ENCODE measurements at places on chromosomes 1 and 21.

DNA sequence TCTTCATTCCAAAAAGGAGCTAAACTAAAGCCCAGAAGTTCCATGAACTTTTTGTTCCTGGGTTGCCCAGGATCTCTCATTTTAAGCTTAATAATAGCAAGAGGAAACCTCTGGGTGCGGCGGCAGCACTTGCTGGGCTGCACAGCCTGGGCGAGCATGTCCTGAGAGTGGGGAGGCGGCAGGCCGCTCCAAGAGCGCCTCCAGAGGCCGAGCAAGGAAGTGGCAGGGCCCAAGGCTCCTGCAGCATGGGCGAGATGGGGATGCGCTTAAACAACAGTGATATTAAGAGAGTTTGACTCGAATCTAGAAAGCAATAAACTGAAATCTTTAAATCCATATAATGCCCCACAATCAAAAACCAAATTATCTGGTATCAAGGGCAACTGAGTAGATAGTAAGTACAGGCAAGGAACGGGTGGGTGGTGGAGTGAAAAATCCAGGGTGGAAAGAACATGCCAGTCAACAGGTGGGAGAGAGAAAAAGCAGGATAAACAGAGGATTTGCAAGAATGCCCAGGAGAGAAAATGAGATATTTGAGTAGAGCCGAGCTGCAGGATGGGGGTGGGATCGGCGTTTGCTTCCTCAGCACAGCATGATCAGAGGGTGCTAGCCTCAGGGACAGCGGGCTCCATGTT, 14.1 kb upstream of the TNR start:
- DNase-seq, result peak; percentile 36

GRCh38 chr1:52552236-52552504, 722 bp downstream of the TUT4 start:
- DNase-seq, result peak; percentile 57

DNA sequence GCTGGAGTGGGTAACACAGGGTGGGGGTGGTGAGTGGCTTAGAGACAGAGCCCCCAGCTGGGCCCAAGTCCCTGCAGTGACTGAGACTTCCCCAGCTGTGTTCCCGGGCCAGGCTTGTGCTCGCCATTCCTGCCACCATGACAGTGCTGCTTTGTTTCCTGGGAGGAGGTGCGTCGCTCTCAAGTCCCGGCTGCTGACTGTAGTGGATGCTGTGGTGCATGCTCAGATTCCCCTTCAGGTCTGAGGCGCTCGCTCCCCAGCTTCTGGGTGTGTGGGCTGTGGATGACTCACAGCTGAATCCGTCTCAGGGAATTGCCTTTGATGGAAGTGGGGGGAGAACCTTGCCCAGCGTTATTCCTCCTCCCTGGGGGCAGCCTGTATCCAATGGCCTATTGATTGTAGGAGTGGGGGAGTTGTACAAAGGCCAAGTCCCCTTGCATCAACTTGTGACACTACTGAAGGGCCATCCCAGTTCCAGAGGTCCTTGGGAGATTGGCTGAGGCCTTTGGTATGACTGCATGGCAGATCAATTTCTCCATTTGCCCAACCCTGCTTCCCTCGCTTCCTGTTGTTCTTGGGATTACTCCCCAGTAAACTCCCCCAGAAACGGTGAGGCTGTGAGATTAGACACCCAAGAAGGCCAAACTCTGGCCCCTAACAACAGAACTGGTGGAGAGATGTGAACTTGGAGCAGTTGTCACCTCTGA, 17.8 kb upstream of the POU3F1 start:
- no peak for DNase-seq

- no peak for DNase-seq
These were observed 534.4 kb downstream of the MATN1 start for GRCh38 chr1:30188999-30189398.

DNA sequence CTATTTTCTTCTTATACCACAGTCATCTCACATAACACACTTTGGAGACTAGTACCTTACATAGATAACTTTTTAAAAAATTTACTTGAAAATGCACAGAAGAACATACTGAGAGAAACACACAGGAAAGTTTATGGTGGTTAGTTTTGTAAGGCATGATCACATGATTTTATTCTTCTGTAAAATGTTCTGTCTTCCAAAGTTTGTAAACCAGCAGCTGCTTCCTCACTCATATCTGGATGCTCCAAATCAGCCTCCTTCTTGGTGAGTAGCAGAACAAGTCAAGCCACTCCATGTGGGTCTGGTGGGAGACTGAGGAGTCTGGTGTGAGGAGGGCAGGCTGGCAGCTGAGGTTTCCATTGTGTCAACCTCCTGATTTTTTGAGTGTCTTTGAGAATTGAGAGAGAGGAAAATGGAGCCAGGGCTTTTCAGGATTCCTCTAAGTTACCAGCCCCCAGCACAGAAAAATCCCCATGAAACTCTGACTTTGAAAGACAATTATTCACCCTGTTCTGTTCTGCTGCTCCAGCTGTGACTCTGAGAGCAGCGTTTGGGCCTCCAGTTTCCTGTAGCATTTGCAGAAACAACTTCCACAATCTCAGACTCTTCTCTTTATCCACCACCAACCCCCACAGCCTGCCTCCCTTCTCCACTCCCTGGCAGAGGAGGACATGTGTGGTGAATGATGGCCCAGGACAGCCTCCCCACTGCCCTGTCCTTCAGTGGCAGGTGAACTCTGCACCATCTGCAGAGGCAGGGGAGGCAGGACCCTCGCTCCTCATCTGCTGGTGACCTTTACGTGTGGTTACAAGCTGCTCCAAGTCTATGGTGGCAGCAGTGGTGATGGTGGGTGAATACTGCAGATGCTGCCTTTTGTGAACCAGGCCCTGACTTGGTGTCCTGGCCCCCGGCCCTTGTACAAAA, 82.3 kb downstream of the FCRL5 start:
- no peak for DNase-seq

DNA sequence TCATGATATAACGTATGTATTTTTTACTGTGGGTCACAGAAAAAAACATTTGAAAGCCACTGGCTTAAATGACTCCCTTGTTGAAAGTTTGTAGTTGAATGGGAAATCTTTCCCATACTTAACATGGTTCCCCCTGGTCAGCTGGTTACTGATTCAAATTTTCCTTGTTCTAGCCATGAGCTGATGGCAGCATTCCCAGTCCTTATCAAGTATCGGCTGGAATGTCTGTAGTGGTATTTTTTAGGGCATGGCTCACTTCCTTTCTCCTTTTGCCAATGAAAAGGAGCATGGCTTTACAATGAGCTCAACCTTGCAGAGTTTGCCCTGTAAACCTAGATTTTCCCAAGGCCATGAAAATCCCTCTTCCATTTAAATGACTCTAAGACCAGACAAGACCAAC, 55.7 kb downstream of the GIPC2 start:
- peak; percentile 26 for DNase-seq

- DNase-seq, result no peak
These were observed 24.5 kb upstream of the SOD1 start for GRCh38 chr21:31634993-31635392.

DNA sequence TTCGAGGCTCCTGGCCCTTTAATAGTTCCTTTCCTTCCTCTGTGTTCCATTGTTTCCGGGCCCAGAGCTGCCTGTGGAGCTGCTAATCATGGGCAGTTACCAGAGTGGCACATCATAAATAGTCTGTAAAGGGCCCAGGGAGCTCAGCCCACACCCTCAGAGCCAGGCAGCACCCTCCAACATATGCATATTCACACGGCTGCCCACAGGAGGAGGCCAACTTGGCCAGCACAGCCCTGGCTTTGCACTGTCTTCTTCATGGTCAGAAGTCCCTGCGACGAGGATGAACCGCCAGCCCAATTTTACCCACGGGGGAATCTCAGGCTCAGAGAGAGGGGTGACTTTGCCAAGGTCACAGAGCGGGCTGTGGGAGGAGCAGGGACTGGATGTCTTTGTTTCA, 172.5 kb downstream of the TRABD2B start:
- DNase-seq, result no peak

- no peak for DNase-seq
These were observed 99.2 kb downstream of the CTH start for GRCh38 chr1:70509996-70510876.

- no peak for DNase-seq
These were observed 9.3 kb upstream of the ZBTB40 start for GRCh38 chr1:22442212-22442894.

DNA sequence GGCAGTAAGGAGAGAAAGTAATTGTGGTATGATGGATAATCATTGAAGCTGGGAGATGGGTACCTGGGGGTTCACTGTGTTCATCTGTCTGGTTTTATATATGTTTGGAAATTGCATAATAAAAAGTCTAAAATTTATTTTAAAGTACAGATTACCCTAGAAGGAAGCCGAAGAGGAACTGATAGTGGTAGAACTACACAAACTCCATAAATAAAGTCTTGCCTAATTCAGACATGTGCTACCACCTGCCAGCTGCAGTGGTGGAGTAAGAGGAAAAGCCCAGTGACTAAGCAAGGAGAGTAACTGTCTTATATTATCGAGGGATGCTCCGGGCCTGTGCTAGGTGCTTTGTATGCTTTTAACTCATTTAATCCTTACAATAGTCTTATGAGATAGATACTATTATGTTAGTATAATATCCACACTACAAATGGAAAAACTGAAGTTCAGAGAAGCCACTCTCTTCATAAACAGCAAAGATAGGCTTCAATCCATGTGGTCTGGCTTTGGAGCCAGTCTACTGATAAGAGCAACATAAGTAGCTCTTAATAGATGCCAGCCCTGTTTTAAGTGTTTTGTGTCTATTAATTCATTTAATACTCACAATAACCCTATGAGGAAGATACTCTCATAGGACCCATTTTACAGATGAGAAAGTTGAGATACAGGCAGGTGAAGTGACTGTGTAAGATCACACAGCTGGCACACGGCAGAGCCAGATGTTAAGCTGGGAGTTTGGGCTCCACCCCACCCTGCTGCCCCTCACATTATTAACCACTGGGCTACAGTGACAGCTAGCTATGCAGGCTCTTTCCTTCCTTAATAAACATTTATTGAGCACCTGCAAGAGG, 56.8 kb upstream of the HNRNPU start:
- no peak for DNase-seq

GRCh38 chr1:156658496-156658895, 16.6 kb downstream of the BCAN start:
- DNase-seq, result no peak

GRCh38 chr1:91529856-91530255, 29.2 kb downstream of the CDC7 start:
- no peak for DNase-seq

DNA sequence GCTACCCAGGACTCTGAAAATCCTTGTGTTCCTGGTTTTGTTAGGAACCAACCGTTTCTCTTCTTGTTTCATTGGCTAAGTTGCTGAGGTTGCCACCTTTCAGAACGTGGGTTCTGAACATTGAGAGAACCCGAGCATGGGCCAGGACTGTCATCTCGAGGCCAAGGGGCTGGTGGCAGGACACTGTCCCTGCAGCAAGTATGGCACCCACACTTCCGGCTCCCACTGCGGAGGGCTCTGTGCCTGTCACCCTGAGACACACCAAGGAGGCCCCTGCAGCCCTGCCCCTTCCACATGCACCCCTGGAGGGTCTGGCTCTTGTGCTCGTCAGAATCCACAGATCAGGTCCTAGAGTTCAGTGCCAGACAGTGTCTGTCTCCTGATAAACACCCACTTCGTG, 39.1 kb upstream of the LRRC3 start:
- DNase-seq, result no peak

DNA sequence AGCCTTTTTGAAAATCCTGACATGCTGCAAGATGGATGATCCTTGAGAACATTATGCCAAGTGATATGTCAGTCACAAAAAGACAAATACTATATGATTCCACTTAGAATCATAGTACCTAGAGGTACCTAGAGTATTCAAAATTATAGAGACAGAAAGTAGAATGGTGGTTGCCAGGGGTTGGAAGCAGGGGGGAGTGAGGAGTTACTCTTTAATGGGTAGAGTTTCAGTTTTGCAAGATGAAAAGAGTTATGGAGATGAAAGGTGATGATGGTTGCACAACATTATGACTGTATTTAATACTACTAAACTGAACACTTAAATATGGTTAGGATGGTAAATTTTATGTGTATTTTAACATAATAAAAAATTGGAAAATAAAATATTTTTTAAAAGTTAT, 37.9 kb upstream of the PODN start:
- no peak for DNase-seq

GRCh38 chr1:42852608-42852980, 6.2 kb downstream of the ZNF691 start:
- no peak for DNase-seq

GRCh38 chr1:212819726-212820125, 27.7 kb downstream of the SPATA45 start:
- DNase-seq, result no peak

GRCh38 chr1:89957107-89957506, 37.8 kb upstream of the ZNF326 start:
- DNase-seq, result no peak

DNA sequence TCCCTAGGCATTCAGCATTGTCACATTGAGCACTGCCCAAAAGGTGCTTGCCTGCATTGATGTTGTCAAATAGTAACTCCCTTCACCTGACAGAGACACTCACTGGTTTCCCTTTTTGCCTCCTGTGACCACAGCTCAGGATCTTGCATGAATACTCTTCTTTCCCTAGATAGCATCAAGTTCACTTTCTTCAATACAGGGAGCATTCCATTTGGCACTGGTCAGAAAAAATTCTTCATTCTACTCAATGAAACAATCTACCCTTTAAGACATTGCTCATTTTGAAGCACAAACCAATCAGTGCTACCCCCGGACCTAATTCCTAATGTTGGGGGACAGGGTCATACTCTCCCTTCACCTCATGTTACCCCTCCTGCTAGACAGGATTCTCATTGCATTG, 319.0 kb upstream of the SNX7 start:
- no peak for DNase-seq

- no peak for DNase-seq
These were observed 128.0 kb upstream of the C1orf174 start for GRCh38 chr1:4028139-4028501.

- DNase-seq, result no peak
These were observed 7.2 kb downstream of the CAP1 start for GRCh38 chr1:40047769-40048168.

DNA sequence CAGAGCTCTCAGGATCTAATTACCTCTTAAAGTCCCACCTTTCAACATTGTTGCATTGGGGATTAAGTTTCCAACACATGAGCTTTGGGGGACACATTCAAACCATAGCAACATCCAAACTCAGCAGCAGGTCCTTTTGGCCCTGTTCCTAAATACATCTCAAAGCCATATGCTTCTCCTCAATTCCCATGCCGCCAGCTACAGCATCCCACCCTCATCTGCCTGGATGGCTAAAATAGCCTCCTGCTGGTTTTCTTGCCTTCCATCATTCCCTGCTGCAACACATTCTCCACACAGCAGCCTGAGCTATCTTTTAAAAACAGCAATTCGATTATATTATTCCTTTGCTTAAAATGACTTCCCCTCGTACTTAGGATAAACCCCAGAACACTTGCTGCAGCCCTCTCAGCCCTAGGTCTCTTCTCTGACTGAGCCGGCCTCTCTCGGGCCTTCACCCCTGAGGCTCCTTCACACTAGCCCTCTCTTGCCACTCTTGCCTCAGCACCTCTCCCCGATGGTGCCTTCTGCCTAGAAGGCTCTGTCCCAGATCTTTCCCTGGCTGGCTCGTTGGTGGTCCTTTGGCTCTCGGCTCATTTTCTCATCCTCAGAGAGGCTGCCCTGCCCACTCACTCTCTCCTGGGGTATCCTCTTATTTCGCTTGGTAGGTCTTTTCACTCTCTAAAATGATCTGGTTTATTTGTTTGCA, 16.5 kb downstream of the MYBPH start:
- no peak for DNase-seq

GRCh38 chr1:91133248-91133647, 111.4 kb upstream of the ZNF644 start:
- no peak for DNase-seq
